Activated CD8-positive, alpha-beta memory T cell treated with anti-CD3 and anti-CD28 coated beads for 24 hours (primary cell): ENCODE measurements at places on chromosomes 13 and 19.

- no peak for DNase-seq
Measured at GRCh38 chr13:53189162-53189561, 160.5 kb downstream of the OLFM4 start.

- DNase-seq, result peak; percentile 84
Measured at GRCh38 chr19:1000095-1000494, at the start of gene GRIN3B. GRIN3B (plus strand) TSS chr19:1000419; CDS start chr19:1000438, 19 bp downstream.

DNA sequence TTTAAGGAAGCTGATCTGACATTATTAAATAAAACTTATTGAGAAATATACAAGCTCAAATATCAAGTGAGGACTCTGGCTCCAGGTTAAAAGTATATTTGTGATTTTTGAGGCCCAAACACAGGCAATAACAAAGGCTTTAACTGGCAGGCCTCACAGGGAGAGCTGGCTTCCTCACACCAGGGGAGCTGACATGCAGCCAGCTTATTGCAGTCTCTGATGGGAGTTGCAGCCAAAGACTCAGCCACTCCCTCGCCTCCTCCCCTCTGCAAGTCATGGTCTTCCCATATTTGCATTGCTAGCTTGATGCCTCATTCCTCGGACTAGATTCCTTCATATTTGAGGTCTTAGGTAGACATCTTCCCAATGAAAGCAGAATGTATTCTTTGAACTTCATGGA, 647.1 kb upstream of the SLITRK6 start:
- DNase-seq, result no peak

DNA sequence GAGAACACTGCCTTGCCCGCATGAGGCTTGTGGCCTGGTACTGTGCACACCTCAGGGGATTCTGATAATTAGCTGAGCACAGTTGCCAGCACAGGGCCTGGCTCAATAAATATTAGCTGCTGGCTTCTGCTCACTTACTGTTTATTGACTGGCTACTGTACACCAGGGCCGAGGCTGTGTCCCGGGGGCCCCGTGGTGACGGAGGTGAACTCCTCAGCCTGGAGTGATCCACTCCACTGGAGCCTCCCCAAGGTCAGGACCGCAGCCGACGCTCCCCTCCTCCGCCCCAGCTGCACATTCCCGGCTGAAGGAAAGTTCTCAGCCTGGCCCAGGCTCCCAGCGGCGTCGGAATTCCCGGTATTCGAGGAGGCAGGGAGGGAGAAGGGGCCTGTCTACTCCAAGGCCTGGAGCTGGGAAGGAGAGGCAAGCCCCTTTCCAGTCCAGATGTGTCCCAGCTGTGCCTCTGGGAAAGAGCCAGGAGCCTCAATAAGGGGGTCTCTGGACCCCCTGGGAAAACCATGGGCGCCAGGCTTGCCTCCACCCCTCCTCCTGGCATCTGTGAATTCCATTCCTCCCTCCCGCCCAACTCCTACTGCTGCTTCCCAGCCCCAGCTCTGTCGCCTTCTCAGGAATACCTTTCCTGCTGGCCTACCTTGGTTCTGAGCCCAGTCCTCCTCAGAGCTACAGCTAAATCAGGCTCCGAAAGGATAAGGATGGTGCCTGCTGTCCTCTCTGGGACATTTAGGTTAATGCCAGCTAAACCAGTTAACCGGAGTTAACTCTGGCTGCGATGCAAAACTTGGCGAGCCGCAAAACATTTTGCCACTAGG, 7.3 kb downstream of the RPS16 start:
- DNase-seq, result no peak

DNA sequence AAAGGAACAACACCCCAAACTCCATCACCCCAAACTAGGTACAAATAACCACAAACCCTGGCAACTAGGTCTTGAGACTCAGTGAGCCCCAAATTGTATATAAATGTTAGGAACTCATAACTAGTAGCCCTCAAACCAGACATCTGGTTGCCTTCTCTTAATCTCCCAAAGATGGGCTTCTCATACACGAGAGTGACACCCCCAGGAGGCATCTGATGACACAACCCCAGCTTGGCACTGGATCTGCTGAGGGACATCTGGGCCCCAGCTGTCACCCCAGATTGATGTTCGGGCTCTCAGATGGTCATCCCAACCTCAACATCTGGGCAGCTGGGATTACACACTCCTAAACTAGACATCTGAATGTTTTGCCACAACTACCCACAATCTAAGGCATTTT, 14.8 kb downstream of the RABAC1 start:
- DNase-seq, result no peak

- no peak for DNase-seq
Measured at GRCh38 chr19:6204212-6204611, 68.7 kb downstream of the ACSBG2 start.

DNA sequence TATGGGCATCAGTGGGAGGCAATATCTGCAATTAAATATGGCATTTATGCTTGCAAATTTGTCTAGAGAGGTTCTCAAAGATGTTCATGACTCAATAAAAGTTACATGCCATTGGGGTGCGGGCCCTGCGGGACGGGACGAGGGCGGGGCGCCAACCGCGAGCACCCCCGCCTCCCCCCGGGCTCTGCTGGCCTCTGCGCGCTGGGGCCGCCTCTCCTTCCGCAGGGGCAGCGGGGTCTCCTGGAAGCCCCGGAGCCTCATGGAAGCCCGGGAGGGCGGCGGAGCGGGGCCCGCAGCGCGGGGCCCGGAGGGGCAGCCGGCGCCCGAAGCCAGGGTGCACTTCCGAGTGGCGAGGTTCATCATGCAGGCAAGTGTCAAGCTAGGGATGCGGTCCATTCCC, 179.2 kb downstream of the TPTE2 start:
- no peak for DNase-seq

GRCh38 chr13:48542581-48543341, 9.9 kb upstream of the RCBTB2 start:
- no peak for DNase-seq

DNA sequence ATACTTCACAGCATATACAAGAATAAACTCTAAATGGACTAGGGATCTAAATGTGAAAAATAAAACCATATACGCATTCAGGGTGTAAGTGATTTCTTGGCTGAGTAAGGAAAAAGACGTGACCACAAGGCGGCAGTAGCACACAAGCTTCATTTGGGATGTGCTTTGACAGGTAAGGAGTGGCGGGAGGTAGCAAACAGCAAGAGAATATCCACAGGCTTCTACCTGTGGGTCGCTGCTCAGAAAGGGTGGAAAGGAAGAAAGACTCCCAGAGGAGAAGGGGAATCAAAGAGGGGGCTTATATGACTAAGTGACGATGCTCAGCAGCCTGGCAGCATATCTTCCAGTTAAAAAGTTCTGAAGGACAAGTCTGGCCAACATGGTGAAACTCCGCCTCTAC, 2.5 kb upstream of the ZNF121 start:
- peak; percentile 87 for DNase-seq

- DNase-seq, result no peak
Measured at GRCh38 chr13:68023838-68024581, 793.9 kb upstream of the PCDH9 start.

DNA sequence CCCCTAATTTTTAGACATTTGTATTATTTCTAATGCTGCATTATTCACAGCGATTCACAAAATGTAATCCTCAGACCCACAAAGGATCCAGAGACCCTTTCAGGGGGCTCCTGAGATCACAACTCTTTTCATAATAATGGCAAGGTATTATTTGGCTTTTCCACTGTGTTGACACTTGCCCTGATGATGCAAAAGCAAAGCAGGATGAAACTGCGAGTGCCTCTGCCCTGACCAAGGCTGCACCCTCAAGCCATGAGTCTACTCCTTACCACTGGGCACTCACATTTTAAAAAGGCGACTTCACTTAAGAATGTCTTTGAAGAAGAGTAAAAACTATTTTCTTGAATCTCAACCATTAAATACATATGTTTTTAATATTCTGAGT, 11.4 kb downstream of the ELF1 start:
- DNase-seq, result no peak

DNA sequence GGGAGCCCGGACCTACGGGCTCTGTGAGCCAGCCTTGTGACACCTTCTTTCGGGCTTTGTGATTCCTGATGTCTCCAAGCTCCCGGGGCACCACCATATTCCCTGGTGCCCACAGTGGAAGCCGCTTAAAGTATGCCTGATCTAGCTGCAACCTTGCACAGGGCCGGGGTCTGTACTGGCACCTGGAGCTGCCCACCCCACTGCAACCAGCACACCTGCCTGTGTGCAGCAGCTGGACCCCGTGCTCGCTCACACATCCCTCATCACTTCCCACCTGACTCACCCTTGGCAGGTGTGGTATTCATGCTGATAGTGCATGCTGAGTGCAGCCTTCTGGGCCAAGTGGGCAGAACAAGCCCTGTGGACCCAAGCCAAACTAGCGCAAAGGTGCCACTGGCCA, 1981.1 kb upstream of the PCDH20 start:
- no peak for DNase-seq

GRCh38 chr19:28221736-28222135, 991.2 kb downstream of the UQCRFS1 start:
- no peak for DNase-seq

DNA sequence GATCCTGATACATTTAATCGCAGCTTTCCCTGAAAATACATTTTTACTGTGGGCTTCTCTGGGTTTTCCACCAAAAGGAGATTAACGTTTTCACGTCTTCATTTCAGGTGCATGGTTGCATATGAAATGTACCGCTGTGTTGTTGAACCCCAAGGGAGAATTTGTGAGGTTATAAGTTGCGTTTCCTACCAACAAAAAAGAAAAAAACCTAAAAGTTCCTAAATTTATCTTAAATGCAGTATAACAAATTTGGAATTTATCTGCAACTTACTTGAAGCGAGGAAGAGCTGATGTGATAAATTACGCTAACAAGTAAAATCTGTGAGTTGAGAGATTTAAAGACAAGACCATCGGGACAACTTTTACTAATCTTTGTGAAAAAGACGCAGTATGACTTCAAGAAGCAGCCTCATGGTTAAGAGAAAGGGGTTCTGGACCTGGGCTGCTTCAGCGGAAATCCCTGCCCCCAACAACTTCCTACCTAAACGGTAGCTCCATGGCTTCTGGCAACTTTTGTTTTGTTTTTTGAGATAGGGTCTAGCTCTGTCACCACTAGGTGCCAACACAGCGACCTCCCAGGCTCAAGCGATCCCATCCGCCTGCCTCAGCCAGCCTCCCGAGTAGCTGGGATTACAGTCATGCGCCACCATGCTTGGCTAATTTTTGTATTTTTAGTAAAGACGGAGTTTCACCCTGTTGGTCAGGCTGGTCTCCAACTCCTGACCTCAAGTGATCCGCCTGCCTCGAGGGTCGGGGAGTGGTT, 958 bp upstream of the OBI1 start:
- DNase-seq, result peak; percentile 66

DNA sequence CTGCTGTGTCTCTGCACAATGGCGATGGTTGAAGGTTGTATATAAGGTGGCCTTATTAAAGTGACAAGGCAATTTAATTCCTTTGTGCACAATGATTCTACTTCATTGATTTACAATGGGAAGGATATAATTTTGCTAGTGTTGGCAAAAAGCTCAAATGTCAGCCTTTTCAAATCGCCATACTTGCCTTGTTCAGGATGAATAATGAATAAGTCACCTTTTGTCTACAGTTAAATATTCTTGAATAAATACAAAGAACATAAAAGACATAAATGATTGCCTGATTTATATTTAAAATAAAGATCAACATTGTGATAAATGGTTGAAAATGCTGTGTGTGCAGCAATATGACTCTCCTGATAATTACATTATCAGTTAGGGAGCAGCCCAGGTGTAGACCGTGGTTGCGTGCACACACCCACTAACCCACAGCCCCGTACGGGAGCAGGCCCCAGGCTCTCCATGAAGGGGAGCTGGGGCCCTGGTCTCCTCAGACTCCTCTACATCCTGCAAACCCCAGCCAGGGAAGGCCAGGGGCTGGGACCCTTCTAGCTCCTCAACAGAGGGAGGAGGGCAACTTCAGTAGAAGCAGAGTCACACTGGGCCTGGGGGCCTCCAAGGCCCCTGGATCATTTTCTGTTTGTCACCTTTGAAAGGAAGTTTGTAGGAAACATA, 64.9 kb downstream of the TEX29 start:
- DNase-seq, result peak; percentile 53

GRCh38 chr19:974564-975257, 9.4 kb upstream of the WDR18 start:
- DNase-seq, result no peak

- no peak for DNase-seq
Measured at GRCh38 chr19:2960120-2960519, 15.3 kb upstream of the ZNF77 start.

DNA sequence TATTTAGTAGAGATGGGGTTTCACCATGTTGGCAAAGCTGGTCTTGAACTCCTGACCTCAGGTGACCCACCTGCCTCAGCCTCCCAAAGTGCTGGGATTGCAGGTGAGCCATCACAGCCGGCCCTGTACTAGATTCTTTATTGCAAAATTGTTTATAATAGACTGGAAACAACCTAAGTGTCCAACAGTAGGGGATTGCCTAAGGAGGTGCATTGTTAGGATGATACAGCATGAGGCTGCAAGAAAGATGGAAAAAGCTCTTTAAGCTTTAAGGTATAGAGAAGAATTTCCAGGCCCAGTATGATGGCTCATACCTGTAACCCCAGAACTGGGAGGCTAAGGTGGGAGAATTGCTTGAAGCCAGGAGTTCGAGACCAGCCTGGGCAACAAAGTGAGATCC, 8.2 kb downstream of the BCAT2 start:
- DNase-seq, result no peak

- no peak for DNase-seq
Measured at GRCh38 chr19:4688587-4688986, 18.4 kb upstream of the MYDGF start.

DNA sequence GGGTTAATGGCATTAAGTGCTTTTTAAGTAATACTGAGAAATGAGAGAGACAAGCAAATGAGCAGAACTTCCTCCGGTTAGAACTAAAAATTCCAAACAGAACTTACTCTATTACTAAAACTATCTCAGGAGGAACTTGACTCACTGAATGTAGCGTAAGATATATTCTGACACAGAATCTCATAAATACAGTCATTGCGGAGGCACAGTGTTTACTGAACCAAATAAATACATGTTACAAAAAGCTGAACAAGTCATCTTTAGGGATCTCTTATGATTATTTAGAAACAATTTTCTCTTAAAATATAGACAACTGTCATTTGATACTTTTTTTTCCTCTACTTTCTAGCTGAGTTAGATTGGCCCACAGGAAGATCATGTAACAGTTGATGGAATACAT, 283.1 kb downstream of the KLF12 start:
- DNase-seq, result no peak
